Activated CD4-positive, alpha-beta T cell treated with anti-CD3 and anti-CD28 coated beads for 24 hours (primary cell): ENCODE measurements at places on chromosomes 16 and 17.

- DNase-seq = no peak
These were observed 674 bp downstream of the ZNF688 start for GRCh38 chr16:30570636-30571444.

GRCh38 chr16:58509256-58510096 is 5.8 kb upstream of the SETD6 start:
- no peak for DNase-seq

DNA sequence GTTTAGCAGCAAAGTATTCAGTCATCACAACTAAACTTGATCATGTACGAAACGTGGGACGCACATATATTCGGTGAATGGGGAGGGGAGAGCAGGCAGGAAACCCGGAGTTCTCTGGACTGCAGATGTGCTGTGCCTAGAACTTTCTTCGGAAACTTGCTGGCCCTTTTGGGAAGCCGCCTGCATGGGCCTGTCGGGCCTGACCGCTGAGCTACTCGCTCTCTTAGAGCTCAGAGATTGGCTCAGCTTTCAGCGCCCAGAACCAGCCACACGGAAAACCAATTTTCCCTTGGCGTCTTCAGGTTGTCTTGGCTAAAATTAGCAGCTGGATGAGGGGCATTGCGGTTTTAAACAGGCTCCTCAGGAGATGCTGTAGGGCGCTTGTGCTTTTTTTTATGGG is 38.1 kb downstream of the ZDHHC7 start:
- DNase-seq = no peak

DNA sequence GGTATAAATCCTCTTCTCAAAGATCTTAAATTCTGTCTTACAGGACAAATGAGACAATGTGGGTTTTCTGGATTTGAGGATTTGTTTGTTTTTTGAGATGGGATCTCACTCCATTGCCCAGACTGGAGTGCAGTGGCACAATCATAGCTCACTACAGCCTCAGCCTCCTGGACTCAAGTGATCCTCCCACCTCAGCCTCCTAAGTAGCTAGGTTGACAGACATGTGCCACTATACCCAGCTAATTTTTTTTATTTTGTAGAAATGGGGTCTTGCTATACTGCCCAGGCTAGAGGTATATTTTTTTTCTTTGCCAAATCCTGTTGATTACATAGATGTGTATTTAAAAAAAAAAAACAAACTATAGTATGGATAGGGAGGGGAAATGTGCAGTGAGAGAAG is 31.8 kb upstream of the SDR42E2 start:
- DNase-seq = no peak

DNA sequence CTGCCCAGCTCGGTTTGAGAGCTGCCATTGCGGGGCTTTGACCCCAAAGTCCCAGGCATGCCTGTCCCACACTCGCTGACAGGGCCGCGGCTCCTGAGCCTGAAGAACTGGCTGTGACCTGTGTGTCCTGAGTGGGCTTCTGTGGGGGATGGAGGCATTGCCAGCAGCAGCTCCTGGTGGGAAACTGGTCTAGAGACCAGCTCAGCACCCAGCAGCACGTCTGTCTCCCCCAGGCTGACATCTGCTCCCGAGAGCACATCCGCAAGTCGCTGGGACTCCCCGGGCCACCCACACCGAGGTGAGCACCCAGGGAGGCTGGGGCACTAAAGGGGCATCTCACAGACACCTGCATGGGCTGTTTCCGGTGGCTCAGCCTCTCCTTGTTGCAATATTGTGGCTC is 13.4 kb downstream of the ENDOV start:
- no peak for DNase-seq
